ENCODE measurements at places on chromosomes 1 and 21. TPM values are rescaled to one million over a fixed set of nuclear protein-coding genes. Genes with fewer than 3 reads are reported as not detected.
A peak's percentile ranks its signal among the peaks of the same experiment; 100 is the strongest.

DNA sequence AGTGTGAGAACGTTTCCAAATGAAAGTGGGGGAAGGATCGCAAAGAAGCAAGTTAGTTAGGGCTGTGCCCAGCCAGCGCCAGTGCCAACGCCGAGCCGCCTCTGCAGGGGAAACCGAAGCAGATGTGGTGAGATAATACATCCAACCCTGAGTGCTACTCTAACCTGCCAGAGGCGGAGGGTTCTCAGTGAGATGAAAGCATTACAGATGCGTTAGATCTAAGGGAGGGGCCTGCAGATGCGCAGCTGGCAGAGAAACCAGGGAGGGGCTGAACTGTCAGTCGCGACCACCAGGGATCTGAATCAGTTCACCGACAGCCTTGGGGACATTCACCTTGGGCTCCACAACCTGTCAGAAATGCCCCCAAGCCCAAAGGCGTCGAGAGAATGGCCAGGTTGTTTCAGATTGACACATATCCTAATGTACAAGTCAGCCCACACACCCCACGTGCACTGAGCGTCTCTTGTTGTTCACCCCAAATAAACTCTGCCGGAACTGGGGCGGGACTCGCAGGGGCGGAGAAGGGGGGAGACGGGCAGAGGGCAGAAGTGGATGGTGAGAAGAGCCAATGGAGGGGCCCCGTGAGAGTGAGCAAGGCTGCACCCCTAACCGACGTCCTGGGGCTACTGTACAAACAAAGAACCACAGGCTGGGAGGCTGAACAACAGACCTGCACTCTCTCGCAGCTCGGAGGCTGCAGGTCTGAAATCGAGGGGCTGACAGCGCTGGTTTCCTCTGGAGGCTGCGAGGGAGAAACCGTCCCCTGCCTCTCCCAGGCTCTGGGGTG, 8.7 kb upstream of the UMODL1 start:
- peak overlapping the region; percentile 67 for H3K4me3 ChIP-seq
- H3K27me3 ChIP-seq: peaks cover 39% of the 10 kb centered on the region
- H3K36me3 ChIP-seq: no peaks in the 10 kb centered on the region
- DNase-seq: no peak
- no peak overlapping the region for H3K27ac ChIP-seq

DNA sequence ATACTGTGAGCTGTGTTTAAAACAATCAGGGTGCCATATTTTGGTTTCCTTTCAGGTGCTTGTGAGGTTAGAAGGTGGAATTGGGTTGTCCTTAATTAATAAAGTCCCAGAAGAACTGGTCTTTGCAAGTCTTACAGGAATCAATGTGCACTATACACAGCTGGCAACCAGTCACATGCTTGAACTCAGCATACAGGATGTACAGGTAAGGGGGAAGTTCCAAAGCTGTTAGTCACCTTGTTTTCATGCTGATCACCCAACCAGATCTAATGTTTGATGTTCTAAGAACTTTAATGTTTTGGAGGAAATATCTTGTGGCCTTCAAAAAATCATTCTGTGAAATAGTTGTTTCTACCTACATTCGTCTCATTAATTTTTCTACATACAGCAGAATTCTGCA, 156.3 kb downstream of the VPS13D start:
- peaks cover 35% of the 10 kb centered on the region for H3K4me1 ChIP-seq
- no peak overlapping the region for H3K4me3 ChIP-seq
- DNase-seq: no peak
- no peak overlapping the region for H3K27ac ChIP-seq

DNA sequence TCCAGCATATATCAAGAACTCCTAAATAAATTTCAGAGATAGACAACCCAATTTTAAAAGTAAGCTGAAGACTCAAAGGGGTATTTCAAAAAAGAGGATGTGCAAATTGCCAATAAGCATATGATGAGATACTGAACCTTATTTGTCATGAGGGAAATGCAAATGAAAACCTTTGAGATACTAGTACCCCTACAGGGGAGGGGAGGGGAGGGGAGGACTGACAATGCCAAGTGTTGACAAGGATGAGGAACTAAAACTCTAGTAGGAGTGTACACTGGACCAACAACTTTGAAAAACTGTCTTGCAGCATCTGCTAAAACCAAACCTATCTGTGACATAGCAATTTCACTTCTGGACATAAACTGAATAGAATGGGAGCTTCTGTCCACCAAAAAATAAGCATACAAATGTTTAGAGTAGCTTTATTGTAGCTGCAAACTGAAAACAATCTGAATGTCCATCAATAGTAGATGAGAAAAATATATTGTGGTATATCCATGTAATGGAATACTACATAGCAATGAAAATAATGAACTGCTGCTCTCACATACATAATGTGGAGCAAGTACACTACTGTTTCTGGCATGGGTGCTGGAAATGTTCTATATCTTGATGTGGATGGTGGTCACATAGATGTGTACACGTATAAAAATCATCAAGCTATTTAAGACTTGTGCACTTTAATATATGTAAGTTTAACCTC, 57.2 kb downstream of the CDK18 start:
- no peaks in the 10 kb centered on the region for H3K36me3 ChIP-seq
- peaks cover 51% of the 10 kb centered on the region for H3K27me3 ChIP-seq
- peaks cover 4% of the 10 kb centered on the region for H3K4me1 ChIP-seq

DNA sequence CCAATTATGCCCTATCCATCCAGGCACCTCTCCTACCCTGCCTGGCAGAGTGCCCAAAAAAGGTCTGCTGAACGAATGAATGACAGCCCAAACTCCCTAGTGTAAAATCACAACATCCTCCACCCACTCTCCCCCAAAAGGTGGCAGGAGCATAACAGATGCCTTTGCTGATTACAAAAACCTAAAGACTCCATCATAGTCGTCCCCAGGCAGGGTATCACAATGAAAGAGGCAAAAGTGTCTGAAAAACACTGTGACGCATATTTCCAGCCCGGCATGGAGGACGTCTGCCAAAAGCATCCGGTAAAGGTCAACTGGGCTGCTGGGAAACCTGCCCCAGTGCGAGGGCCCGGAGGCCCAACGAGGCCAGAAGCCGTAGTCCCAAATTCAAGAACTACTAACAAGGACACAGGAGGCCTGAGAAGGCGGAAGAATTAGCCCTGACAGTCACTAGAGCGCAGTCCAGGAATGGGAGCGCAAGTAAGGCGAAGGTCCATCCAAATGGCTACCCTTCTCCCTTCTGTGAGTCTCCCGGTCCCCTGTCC, 576 bp downstream of the SMIM12 start:
- H3K4me3 ChIP-seq: peak overlapping the region; percentile 100
- peaks cover 6% of the 10 kb centered on the region for H3K36me3 ChIP-seq
- no peak for DNase-seq
- peak overlapping the region; percentile 94 for H3K27ac ChIP-seq
- H3K4me1 ChIP-seq: peaks cover 46% of the 10 kb centered on the region

DNA sequence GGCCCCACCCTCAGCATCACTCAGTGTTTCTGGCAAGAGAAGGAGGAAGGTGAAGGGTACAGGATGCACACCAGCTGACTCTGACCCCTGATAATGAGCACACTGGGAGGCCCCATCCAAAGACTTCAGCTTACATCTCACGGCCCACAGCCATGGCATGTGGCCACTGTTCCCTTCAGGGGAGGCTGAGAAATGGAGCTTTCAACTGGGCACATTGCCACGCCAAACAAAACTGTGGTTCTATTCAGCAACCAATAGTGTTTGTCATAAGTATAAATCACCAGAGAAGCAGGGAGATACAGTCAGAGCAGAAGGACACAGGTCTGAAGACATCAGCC, 12.7 kb upstream of the TRAF3IP3 start:
- H3K27ac ChIP-seq: no peak overlapping the region
- no peaks in the 10 kb centered on the region for H3K36me3 ChIP-seq
- peaks cover 15% of the 10 kb centered on the region for H3K4me1 ChIP-seq
- no peaks in the 10 kb centered on the region for H3K27me3 ChIP-seq
- no peak for DNase-seq

- H3K27ac ChIP-seq: peak overlapping the region; percentile 33
- H3K4me3 ChIP-seq: peak overlapping the region; percentile 87
- no peak for DNase-seq
- H3K27me3 ChIP-seq: peaks cover 20% of the 10 kb centered on the region
These were observed 615 bp downstream of the CLIC4 start for GRCh38 chr1:24745711-24746413.

The TRIM17 gene
- 2.2 TPM for total RNA-seq

The SPRR2F gene
- not detected for total RNA-seq
